ENCODE measurements at places on chromosomes 3 and 15.
A peak's percentile ranks its signal among the peaks of the same experiment; 100 is the strongest.

- DNase-seq: no peak
Measured at GRCh38 chr3:127320529-127321121, 32.8 kb upstream of the PRR20G start.

DNA sequence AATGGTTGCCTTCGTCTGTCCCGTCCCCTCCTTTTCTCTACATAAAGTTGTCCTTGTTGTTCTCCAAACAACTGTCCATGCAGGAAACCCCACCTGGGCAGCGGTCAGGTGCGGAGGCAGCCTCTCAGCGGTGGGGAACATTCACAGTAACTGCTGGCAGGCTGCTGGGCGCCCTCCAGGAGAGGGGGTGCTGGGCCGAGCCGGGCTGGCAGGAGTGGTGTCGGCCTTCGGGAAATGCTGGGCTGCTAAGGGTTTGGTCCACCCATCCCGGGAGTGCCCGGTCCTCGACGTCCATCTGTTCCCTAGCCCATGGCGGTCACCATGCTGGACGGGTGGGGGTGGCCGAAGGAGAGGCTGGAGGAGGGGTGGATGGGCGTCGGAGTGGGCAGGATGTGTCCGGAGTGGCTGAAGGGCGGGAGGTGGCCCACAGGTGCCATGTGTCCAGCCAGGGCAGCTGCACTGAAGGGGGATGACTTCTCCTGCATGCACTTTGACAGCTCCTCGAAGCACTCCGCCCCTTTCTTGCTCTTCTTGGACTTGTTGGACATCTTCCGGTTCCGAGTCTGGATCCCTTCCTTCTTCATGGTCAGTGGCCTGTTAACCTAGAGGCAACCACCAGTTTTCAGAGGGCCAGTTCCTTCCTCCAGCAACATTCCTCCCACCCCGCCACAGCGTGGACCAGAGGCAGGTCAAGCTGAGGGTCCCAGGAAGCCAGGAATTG is 12.1 kb downstream of the GATA2 start:
- DNase-seq: no peak

DNA sequence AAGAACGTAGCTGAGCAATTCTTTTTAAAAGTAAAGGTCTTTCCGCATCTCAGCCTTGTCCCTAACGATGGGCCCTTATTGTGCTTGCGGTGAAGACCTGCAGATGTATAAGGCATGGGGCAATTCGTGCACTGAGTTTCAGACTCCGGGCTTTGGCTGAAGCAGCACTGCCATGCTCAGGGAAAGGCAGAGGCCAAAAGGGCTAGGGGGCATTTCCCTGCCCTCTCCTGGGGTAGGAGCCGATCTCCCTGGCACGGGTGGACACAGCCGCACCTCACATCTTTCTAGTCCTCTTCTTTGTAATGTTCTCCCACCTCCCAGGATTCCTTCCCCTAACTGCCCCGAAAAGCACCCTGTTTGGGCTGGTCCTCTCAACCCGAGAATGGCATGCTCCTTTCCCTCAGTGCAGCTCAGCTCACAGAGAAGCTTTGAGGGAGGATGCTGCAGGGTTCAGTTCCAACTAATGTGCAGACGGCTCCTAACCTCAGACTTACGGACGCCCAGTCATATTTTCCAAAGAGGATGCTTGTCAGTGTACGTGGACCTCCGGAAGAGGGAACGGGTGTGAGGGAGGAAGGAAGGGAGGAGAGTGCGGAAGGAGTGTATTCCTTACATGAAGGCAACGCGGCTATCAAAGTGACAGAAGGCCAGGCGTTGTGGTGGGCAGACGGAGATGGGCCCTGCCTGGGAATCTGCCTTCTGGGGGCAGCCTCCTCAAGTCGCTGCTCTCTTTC is 61.2 kb downstream of the SYNM start:
- DNase-seq: no peak

GRCh38 chr3:98784042-98784441 is 20.9 kb downstream of the ST3GAL6 start:
- DNase-seq: peak; percentile 76

DNA sequence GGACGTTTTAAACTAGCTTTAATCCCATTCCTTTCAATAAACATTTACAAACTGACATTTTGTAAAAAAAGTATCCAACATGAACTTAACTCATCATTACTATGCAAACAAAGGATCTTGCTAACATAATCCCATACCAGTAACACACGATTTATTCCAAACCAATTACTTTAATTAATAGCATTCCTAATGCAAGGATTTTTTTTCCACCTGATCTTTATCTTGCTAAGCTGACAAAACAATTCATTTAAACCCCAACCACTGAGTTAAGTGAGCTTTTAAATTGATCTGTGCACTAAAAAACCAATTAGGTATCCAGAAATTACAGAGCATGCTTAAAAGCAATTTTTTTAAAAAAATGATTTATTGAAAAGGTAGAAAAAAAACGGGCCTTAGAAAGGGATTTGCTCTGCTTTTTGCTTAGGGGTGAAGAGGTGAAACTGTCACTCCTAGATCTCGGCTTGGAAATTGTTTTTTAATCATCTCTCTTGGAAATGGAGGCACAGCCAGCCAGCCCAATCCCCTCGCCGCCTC is 1.2 kb downstream of the SH3BP5 start:
- no peak for DNase-seq

DNA sequence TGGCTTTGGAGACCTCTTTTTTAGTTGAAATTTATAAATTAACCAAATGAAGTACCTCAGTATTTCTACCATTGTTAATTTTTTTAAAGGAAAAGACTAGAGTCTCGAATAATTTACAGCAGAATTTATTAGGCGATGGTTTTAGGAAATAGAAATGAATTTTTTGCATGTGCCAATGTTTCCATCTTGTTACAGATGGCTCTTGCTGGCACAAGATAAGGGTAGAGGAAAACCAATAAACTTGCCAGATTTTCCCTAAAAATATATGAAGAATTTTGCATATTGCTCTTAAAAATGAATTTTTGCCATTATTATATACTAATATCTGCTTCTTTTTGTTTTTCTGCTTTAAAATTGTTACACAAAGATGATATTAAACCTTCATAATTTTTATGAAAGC is 380.7 kb downstream of the NLGN1 start:
- DNase-seq: no peak

- DNase-seq: no peak
Measured at GRCh38 chr15:69976366-69976994, 121.2 kb downstream of the TLE3 start.

DNA sequence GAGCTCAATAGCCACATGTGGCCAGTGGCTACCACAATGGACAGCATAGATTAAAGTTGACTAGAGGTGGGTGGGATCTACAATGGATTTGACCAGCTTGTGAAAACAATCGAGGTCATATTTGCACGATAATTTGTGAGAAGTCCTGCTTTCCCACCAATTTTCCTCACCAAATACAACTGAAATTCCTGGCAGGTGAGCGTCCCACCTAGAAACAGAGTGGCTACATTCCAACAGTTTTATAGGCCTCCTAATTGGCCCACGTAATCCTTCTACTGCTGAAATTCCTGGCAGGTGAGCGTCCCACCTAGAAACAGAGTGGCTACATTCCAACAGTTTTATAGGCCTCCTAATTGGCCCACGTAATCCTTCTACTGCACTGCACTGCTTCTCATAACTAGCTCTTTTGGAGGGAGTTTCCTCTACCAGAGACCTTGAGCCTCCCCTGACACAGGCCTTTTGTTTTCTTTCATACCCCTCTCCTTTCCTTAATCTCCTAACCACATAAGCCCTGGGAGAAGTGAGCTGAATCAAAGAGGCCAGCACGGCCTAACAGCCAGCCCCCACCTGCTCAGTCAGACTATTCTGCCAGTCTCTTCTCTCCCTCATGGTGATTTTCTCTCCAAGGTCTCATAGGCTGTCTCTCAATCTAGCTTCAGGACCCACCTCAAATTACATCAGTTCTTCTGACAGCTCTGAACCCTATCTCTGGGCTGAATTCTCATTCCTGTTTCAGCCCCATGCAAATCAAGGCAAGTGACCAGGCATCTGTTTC is 80.2 kb downstream of the BFSP2 start:
- DNase-seq: no peak

GRCh38 chr3:173003956-173004355 is 137.1 kb downstream of the SPATA16 start:
- DNase-seq: no peak

DNA sequence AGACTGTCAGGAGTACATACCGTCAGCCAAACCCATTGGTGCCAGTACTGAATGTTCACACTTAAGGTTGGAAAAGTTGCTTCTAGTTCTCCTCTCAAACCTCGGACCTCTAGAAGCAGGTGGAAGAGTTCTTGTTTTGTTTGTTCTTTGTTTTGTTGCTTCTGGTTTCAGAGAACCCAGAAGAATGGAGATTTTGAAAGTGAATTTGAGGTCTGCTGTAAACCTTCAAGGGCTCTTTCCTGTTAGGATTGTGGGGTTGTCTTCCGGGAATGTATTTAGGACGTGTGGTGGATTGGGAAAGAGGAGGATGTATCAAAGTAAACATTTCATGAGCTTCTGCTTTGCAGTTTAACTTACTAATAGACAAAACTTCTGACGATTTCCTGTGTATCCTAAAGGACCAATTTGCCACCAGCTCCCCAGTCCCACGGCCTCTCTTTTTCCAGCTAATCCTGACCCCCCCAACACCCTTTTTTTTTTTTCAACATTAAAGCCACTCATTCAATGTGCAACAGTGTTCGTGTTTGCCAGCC is 50.3 kb downstream of the FILIP1L start:
- DNase-seq: no peak

DNA sequence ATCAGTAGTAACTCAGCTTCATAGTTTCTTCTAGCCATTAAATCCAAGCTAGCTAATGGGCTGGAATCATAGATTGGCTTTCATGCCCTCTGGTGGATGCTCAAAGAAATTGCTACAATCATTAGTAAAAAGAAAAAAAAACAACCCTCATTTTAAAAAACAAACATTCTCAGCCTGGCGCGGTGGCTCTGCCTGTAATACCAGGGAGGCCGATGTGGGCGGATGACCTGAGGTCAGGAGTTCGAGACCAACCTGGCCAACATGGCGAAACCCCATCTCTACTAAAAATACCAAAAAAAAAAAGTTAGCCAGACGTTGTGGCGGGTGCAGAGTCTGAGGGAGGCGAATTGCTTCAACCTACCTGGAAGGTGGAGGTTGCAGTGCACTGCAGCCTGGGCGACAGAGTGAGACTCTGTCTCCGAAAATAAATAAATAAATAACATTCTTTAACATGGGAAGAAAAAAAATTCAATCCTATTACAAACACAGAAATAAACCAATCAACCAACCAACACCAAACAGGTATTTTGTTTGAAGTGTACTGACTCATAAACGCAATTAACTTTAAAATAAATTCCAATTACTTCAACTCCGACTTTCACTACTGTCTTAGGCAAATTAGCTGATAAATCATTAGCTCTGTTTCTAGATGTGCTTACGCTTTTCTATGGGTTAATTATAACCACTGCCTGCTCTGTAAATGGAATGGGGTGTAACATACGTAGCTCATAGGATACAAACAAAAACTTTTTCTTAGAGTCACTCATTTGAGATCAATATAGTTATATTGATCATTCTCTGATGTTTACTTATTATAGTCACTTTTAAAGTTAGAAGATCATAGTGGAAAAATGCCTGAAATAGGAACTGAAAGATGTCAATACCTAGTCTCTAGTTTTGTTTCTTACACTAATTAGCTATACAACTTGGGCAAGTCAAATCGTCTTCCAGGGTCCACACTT is 24.9 kb downstream of the TMEM207 start:
- peak; percentile 77 for DNase-seq

- no peak for DNase-seq
Measured at GRCh38 chr3:184360929-184361531, 375 bp downstream of the CLCN2 start.

DNA sequence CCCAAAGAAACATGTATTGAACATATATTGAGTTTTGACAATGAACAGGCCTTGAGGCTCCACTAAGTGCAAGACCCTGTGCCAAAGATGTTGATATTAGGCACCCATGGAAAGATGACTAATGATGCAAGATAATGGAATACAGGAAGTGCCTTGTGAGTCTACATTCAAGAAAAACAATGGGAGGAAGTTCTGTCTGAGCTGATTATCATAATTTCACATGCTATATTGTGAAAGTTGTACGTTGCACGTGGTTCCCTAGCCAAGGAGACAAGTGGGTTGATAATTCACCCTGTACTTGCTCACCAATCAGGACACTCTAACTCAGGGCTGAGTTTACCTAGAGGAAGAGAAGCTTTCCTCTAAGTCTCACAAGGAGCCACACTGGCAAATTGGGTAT is 186.9 kb upstream of the STAC start:
- no peak for DNase-seq

DNA sequence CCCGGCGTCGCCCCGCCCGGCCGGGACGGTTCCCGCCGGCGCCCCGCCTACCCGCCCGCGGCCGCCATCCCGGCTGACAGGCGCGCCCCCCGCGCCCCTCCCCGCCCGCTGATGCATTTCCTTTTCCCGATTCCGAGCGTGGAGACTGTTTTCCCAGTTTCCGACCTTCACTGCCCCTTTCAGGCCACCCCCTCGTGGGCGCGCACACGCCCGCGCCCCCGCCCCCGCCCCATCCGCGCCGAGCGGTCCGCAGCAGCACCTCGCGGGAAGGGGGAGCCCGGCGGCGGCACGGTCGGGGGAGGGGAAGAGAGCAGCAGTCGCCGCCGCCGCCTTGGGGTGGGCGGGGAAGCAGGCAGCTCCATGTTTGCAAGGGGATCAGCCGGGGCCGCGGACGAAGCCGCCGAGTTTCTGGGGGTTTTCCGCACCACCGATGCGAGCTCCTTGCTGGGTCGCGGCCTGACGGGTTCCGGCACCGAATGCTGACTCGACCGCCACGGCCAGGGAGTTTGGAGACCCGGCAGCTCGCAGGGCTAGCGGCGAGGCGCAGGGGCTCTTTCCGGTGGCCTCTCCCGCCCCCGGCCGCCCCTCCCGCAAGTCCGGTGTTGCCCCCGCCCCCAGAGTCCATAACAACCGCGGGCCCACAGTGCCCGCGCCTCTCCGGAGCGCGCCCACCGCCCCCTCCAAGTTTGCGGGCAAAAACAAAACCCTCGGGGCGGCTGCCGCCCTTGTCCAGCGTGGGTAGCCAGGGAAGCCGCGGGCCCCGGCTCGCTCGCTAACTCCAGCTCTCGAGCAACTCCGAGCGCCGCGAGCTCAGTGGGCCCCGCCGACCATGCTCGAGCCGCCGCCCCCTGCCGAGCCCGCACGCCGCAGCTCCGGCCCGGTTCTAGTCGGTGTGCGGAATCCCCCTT is 3.2 kb upstream of the SIN3A start:
- no peak for DNase-seq

- no peak for DNase-seq
Measured at GRCh38 chr3:113629584-113630421, 66.6 kb downstream of the USF3 start.

GRCh38 chr3:65526656-65527055 is 512.1 kb downstream of the MAGI1 start:
- DNase-seq: no peak

DNA sequence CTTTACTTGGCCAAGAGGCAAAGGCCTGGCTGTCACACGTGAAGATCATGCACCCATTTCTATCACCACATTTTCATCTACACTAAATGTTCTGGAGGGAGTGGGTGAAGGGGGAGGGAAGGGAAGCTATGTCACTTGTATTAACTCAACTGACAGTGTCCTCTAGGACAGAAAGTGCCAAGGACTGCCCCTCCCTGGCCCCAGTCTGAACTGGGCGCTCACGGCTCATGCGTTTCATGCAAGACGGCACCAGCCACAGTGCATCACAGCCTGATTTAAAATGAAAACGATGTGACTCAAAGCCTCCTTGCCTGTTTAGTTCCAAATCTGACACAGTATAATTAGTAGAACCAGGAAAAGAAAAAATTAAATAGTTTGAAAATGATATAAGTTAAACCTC is 20.8 kb upstream of the RAD18 start:
- DNase-seq: no peak

GRCh38 chr3:80232760-80233159 is 465.0 kb upstream of the ROBO1 start:
- no peak for DNase-seq

- DNase-seq: no peak
Measured at GRCh38 chr15:25611603-25612002, 172.8 kb upstream of the UBE3A start.
